ENCODE measurements at places on chromosomes 16 and 17.

GRCh38 chr17:71500761-71501555, 619.9 kb upstream of the SOX9 start:
- no peak for DNase-seq

- no peak for DNase-seq
These were observed 12.9 kb downstream of the TMEM98 start for GRCh38 chr17:32940706-32941390.

DNA sequence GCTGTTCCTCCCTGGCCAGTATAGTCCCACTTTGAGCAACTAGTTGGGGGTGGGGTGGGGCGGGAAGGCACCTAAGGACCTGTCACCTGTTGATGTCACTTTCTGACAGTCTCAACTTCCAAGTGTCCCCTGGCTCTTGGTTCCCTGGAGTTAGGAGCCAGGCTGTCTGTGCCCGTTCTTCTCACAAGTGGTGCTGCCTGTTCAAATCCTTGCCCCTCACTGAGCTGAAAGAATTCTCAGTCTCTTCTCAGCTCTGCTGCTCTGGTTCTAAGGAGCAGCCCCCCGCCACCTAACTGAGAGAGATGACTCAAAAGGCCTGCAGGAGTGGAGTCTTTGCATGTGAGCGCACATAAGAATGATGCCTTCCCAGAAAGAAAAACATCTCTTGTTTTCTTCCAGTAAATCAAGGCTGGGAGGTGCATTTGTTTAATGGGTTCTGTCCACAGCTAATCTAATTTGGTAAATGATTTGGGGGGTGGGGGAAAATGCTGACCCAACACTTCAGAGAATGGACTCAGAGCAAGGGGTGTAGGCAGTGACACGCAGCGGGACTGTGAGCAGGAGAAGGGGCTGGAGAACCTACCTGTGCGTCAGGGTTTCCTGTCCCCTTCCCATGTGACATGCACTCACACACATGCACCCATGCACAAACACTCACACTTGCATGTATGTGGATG, 78.2 kb upstream of the NLRP1 start:
- no peak for DNase-seq

- no peak for DNase-seq
These were observed 6.8 kb upstream of the ACSM1 start for GRCh38 chr16:20704281-20704680.

DNA sequence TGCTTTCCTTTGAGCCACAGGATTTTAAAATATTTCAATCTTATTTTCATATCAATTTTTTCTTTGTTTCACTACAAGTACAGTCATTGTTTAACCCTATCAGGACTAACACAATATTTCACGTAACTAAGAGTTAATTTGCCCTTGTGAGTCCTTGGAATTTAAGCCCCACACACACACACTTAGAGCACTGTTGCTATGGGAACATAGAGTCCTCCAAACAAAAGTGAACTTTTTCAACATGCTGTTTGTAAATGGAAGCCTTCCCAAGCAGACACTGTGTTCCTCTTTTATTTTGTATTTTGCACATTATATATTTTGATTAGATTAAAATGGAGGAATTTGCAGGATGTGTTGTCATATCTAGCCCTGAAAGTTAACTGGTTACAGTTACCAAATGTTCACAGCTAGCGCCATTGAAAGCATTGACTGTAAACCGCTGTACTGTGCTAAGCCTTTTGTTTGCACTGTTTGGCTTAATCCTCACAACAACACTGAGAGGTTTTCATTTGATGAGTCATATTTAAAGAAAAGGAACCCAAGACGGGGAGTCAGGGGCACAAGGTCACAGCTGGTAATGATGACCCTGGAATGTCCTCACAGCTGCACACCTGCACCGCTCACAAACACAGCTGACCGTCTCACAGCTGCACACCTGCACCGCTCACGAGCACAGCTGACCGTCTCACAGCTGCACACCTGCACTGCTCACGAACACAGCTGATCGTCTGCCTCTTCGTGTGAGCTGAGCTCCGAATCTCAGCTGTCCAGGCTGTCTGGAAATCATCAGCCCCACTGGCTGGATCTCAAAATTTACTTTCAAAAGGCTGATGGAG, 6.3 kb downstream of the HSBP1 start:
- DNase-seq: no peak

GRCh38 chr17:71460943-71461342, 659.9 kb upstream of the SOX9 start:
- no peak for DNase-seq

- DNase-seq: no peak
These were observed 19.8 kb downstream of the CEP112 start for GRCh38 chr17:66172144-66172543.

DNA sequence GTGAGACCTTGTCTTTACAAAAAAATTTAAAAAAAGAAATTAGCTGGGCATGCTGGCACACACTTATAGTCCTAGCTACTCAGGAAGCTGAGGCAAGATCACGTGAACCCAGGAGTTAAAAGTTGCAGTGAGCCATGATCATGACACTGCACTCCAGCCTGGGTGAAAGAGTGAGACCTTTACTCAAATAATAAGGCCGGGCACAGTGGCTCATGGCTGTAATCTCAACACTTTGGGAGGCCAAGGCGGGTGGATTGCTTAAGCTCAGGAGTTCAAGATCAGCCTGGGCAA, 11.5 kb upstream of the RIPOR1 start:
- no peak for DNase-seq

- no peak for DNase-seq
These were observed 14.2 kb downstream of the LYRM9 start for GRCh38 chr17:27878776-27879562.

DNA sequence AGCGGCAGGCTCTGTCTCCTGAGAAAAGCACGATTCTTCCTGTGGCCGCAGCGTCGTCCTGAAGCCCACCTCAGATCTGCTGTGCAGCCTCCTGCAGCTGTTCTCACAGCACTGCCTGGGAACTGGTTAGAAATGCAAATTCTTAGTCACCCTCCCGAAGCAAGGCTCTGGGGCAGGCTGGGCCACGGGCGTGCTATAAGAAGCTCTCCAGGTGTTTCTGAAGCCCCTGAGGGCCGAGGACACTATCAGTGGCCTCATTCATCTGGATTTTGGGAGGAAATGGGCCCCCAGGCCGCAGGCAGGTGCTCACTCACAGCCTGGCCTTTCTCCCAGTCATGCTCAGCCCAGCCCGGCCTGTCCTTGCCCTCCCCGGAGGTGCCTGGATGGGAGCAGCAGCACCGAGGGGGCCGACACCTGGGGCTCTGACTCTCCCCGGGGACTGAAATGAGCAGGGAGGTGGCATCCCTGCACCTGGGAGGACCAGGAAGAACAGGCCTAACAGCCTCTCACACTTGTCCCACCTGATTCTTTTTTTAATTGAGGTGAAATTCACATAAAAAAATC, 10.4 kb upstream of the NLRC3 start:
- DNase-seq: no peak

- DNase-seq: no peak
These were observed 2.3 kb downstream of the MYO15B start for GRCh38 chr17:75589919-75590303.

DNA sequence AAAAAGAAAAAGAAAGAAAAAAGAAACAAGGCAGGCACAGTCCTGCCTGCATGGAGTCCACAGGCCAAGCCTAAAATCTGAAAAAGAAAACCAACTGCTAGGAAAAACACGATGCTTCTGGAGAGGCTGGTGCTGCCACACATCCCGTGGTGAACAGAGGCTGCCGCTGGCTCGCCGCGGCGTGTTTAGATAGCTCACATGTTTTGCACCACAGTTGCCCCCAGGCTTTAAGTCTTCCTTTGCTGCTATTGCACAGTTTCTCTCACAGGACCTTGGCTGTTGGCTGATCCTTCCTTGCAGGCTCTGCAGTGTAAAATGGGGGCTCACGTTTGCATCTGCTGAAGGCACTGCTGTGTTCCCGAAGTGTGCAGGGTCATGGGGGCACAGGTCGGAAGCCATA, 8.6 kb downstream of the SLC6A4 start:
- DNase-seq: no peak
